Umbilical cord (tissue), 2 donors: ENCODE measurements at places on chromosomes 16 and 17. TPM values are rescaled to one million over a fixed set of nuclear protein-coding genes. Genes with fewer than 3 reads are reported as not detected.

- no peak for DNase-seq
Observed at GRCh38 chr16:57084996-57085395, 7.4 kb upstream of the CPNE2 start.

NPIPA1 gene
- total RNA-seq: 61.2 TPM

GRCh38 chr17:6244796-6245195 is 174.6 kb downstream of the WSCD1 start:
- no peak for DNase-seq

GRCh38 chr16:47463771-47464624 is 2.9 kb downstream of the PHKB start:
- no peak for DNase-seq

DNA sequence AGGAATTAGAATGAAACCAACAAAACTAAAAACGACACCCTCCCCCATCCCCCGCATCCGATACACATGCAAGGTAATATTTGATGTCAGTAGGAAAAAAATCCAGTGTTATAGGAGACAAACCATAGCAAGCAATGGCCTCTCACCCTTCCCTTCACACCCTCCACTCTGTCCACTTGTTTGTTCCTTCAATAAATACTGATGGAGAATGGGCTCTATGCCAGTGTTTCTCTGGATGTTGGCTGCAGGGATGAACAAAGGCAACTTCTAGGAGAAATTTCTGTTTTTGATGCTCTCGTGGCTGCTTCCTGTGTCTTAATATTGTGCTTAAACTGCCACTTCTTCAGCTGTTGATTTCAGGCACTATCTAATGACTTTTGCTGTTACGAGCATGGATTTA is 98.8 kb downstream of the WWOX start:
- no peak for DNase-seq

- no peak for DNase-seq
Observed at GRCh38 chr17:50165867-50166517, at the start of gene SGCA. SGCA (plus strand) TSS chr17:50166005; CDS start chr17:50166041, 36 bp downstream.

GRCh38 chr17:58370309-58370708 is 18.3 kb upstream of the SUPT4H1 start:
- DNase-seq: no peak

C1QTNF1 gene
- total RNA-seq: 41.7 TPM
